Breast epithelium (tissue), 4 donors: ENCODE measurements at places on chromosomes 1 and 21.

- no peak for DNase-seq
These were observed 181.2 kb upstream of the SNX7 start for GRCh38 chr1:98480271-98480670.

- no peak for DNase-seq
These were observed 602.9 kb downstream of the NPHP4 start for GRCh38 chr1:5389101-5389885.

GRCh38 chr1:111364690-111365089, 62.8 kb downstream of the OVGP1 start:
- DNase-seq, result no peak

- DNase-seq, result no peak
These were observed 80.5 kb downstream of the HSF2BP start for GRCh38 chr21:43578677-43579303.

DNA sequence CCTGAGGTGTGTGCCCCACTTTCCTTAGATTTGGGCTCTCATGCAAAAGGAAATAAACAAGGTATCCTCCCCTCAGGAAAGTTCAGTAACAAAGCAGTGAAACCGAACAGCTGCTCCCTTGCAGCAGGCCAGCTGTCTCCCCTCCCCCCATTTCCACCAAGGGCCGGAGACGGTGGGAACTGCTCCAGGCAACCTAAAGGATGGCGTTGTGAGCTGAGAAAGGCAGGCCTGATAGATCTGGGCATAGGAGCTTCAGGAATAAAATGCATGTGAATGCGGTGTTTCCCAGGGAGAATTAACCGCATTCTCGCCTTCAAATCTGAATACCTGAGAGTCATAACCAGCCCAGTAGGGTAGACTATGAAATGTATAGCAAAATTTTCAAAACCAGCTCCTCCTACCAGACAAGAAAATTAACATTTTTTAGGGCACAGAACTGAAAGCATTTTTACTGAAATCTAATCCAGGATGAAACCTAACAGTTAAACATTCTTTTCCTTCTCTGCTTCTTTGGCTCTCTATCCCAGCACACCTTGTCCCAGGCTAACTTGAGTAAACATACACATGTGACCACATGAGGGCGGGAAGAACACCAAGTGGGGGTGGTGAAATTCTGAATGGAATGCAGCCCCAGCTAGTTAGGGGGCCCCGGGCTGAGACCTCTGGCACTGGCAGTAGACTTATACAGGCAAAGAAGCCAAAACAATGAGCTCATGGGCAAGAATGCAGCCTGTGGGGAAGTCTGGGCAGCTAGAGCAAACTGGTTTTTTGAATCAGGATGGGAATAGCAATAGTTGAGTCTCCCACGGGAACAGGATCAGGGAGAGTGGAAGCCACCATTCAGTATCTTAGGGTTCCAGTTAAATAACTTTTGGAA, 11.5 kb downstream of the MCL1 start:
- peak; percentile 99 for DNase-seq

DNA sequence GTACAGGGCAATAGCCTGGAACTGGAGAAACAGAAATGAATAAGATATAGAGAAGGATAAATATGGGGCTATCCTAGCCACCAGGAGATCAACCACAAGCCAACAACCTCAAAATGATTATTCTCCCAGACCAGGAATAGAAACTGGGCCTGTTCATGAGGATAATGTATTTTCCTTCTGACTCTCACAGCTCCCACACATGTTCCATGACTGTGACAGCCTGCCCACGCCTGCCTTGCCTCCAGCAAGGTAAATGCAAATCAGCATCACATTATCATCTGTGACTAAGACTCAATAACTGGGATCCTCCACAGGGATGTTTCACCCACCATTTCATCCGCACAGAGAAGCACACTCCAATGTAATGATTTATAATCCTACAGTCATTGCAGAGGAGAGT, 3.3 kb downstream of the ENSA start:
- no peak for DNase-seq

- DNase-seq, result no peak
These were observed 39.0 kb upstream of the CD5L start for GRCh38 chr1:157880621-157881020.

DNA sequence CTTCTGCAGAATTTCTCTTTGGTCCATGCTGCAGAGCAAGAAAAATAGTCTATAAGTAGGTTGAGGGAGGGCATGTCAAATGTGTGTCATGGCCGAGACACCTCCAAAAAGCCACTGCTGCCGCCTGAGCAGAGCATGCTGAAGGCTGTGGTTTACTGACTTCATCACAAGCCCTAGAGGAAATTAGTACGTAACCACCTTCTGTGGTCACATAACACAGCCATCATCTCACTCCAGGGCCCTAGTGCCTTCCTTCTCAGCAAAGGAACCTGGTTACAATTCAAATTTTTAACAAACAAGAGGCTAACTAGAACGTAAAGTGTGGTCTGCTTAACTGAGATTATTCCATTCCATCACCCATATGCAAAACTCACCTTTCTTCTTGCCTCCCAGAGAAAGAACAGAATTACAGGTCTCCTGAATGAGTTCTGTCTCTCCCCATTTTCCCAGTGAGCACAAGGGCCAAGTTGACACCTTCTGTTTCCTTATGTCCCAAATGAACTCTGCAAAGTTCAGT, at the start of gene PTPN22:
PTPN22 (minus strand) TSS at position 116 of the 517 bp plus-strand sequence.
- DNase-seq, result no peak

DNA sequence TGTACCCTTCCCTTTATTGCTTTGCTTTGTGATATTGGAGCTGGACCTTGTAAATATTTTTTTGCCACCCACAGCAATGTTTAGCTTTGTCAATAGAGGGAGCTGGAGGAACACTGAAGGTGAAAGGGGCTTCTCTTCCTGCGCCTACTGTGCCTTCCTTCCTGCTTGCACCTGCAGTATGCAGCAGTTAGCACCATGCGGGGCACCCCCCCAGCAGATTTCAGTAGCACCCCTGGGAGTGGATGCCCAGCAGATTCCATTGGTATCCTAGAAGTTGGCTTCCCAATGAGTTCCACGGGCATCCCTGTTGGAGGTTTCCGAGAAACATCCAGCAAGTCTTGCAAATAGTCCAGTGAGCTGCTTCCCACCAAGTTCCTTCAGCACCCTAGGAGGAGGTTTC, 25.6 kb downstream of the S100A10 start:
- DNase-seq, result no peak

- DNase-seq, result no peak
These were observed 60.5 kb downstream of the ATP1A1 start for GRCh38 chr1:116433275-116434257.

DNA sequence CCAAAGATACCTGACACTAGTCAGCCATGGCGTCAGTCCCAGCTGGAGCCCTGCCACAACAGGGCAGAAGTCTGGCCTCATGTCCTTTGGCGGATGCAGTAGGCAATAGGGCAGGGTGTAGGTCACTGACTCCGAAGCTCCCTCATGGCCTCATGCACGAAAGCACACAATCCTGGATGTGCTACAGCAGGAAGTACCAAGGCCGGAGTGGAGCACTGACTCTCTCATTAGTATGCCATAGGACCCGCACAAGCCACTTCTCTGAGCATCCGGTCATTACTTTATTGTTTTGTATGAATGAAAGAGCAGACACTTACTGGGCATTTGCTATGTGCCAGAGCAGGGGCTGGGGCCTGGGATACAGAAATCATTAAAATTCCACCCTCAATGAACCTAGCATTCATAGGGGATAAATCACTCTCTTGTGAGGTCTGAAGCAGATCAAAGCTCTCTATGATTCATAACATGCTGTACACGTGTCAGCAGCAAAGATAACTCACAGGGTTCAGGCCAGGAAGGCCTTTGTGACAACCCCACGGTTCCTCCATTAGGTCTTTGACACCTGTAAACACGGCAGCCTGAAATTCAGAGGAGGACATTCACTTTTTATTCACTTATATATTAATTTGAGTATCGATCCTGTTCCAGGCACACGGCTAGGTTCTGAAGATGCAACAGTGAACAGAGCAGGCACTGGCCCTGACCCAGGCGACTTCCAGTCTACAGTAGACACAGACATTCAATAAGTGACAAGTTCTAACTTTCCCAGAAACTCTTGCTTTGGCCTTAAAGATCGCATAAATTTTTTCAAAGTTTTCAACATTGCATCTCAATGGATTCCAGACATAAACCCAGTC, 357.9 kb upstream of the USP24 start:
- no peak for DNase-seq

DNA sequence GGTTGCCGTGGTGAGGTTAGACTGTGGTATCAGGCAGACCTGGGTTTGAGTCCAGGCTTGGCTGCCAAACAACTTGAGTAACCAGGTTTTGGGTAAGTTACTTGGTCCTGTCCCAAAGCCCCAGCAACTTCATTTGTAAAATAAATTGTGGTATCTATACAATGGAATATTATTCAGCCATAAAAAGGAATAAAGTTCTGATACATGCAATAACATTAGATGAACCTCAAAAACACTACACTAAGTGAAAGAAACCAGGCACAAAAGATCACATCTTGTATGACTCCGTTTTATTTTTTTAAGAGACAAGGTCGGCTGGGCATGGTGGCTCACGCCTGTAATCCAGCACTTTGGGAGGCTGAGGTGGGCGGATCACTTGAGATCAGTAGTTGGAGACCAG, 16.4 kb upstream of the MIXL1 start:
- no peak for DNase-seq

- DNase-seq, result no peak
These were observed 93.0 kb downstream of the APP start for GRCh38 chr21:26077521-26077920.

GRCh38 chr1:66035616-66036245, 243.0 kb downstream of the PDE4B start:
- no peak for DNase-seq

DNA sequence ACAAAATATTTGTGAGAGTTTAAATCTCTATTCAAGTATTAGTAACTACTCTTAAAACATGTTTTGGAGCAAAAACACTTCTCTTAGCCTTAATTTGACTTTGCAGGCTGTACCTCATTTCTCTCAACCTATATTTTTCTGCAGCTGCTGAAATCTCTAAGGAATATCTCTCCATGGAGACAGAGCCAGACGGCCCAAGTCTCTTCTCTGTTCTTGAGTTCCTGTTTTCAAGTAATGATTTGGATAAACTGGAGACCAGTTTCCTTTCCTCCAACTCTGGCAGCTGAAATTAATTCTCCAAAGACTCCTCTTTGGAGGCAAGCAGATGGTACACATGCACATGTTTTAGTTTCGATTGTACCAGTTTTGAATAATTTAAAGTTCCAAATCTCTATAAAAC, 659.7 kb upstream of the NEGR1 start:
- DNase-seq, result no peak

GRCh38 chr1:26098602-26099001, 13.0 kb upstream of the PDIK1L start:
- no peak for DNase-seq

GRCh38 chr1:19735440-19736127, 64.1 kb downstream of the TMCO4 start:
- DNase-seq, result no peak

GRCh38 chr1:157369808-157370521, 182.3 kb downstream of the FCRL5 start:
- no peak for DNase-seq

DNA sequence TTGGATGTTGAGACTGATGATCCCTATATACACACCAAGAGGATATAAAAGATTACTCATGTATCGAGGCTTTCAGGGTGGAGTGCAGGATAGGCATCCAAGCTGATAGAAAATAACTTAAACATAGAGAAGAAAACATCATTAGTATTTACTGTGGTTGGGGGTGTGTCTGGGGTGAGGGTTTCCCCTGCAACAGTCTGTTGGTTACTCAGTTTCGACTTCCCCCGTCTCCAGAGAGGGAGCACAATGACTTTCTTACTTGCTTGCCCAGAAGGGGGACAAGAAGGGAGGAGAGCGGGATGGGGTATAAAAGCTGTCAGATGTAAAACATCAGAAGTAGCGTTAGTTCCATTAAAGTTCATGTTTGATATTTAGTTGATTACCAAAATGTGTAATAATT, 717.4 kb upstream of the ZP4 start:
- DNase-seq, result no peak

DNA sequence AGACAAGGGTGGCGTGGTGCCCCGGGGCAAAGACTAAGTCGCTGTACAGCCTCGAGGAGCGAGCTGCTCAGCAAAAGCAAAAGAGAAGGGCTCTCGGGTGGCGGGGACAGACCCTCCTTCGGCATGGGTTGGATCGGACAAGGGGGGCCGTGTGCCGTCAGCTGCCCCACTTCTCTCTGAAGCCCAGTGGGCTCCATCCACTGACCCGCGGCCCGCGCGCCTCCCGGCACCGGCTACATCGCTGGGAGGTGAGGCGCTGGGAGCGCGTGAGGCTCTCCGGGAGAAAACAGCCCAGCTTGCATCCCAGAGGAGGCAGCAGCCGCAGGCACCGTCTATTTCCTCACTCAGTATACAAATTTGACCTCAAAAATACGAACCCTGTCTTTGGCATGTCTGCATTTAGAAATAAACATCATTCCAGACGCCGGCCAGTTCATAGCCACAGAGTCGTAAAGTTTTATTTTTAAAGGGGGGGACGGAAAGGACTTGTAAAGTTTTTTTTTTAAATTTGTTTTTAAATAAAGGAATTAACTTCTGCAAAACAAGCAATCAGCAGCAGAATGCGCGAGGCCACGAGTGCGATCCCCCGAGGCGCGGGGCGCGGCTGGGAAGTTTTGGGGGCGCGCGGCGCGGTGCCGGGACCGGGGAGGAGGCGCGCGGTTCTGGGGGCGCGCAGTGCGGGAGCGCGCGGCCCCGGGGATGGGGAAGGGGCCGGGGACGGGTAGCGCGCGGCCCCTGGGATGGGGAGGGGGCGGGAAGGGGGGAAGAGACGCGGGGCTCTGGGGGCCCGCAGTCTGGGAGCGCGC, 689 bp upstream of the GPR137B start:
- DNase-seq, result no peak

DNA sequence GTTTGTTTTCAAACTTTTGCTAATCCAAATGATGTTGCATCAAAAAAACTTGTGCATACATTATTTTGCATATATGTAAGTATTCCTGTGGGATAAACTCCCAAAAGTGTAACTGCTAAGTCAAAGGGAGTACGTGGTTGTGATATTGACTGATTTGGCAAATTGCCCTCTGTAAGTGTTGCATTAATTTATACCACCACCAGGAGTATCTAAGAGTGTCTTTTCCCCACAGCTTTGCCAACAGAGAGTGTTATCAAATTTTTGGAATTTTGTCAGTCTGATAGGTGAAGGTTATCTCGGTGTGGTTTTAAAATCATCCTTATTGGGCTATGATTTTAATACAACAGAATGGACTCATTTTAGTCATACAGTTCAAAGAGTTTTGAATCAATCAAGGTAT, 30.1 kb upstream of the PARP1 start:
- no peak for DNase-seq

GRCh38 chr21:45309987-45310381, 22.3 kb upstream of the POFUT2 start:
- no peak for DNase-seq
